ENCODE measurements at places on chromosomes 2 and 18. TPM values are rescaled to one million over a fixed set of nuclear protein-coding genes. Genes with fewer than 3 reads are reported as not detected.

DNA sequence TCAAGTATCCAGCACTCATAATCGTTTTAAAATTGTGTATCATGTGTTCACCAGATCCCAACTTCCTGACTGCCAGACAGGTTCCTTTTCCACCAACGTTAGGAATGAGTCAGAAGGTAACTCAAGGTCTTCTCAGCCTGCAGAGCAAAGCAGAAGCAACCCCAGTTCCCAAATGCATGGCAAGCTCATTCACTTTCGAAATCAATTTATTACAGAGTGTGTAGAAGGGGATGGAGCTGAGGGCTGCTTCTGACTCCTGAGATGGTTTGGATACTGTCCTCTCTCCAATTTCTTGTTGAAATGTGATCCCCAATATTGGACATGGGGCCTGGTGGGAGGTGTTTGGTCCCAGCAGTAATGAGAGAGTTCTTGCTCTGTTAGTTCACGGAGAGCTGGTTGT is 114.5 kb downstream of the PIEZO2 start:
- H3K27me3 ChIP-seq: no peaks in the 10 kb centered on the region
- no peaks in the 10 kb centered on the region for H3K4me1 ChIP-seq
- no peaks in the 10 kb centered on the region for H3K36me3 ChIP-seq
- no peak overlapping the region for H3K27ac ChIP-seq
- no peak for DNase-seq

DNA sequence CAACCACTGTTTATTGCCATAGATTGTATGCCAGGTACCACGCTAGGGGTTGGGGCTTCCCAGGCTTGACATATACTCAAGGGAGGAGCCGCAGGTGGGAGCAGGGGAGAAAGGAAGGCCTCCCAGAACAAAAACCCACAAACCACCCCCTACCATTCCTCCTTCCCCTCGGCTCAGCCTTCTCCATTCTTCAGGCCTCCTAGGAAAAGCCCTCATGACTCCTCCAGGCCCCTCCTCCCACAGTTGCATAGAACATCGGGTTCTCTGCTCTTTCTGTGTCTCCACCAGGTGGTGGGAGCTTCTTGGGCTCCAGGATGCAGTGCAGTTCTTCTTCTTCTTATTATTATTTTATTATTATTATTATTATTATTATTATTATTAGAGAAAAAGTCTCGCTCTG is 80.3 kb downstream of the ZFP36L2 start:
- peaks cover 40% of the 10 kb centered on the region for H3K4me1 ChIP-seq
- H3K27me3 ChIP-seq: no peaks in the 10 kb centered on the region
- DNase-seq: no peak
- no peak overlapping the region for H3K4me3 ChIP-seq

DNA sequence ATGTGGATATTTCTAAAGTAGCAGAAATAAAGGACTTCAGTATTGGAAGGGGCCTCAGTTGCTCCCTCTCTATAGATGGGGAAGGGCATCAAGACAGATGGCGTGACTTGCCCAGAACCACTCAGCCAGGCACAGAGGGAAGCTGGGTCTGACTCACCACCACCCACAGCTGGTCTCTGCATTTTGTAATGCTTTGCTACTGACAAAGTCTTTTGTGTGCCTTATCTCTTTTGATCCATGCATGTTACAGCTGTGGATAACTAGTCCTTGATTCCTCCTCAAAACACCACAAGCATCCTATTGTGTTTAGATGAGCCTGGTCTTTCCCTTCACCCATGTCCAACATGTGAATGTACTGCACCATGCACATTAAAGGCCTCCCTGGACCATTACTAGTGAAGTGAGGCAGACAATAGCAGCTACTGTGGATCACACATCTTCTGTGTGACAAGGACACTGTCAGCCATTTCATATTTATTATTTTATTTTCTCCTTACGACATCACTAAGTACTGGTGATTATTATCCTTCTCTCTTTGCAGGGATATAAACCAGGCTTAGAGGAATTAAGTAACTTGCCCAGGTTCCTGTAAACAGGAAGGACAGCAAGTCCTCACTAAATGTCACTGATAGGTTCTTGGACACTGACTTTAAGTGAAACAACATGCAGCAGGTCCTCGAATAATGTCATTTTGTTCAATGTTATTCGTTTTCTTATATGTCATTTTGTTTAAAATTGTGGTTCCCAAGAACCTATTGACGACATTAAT is 29.6 kb upstream of the IL37 start:
- H3K27ac ChIP-seq: peak overlapping the region; percentile 95
- H3K4me1 ChIP-seq: peaks cover 39% of the 10 kb centered on the region
- H3K27me3 ChIP-seq: no peaks in the 10 kb centered on the region
- peak overlapping the region; percentile 77 for H3K4me3 ChIP-seq
- no peaks in the 10 kb centered on the region for H3K36me3 ChIP-seq

DNA sequence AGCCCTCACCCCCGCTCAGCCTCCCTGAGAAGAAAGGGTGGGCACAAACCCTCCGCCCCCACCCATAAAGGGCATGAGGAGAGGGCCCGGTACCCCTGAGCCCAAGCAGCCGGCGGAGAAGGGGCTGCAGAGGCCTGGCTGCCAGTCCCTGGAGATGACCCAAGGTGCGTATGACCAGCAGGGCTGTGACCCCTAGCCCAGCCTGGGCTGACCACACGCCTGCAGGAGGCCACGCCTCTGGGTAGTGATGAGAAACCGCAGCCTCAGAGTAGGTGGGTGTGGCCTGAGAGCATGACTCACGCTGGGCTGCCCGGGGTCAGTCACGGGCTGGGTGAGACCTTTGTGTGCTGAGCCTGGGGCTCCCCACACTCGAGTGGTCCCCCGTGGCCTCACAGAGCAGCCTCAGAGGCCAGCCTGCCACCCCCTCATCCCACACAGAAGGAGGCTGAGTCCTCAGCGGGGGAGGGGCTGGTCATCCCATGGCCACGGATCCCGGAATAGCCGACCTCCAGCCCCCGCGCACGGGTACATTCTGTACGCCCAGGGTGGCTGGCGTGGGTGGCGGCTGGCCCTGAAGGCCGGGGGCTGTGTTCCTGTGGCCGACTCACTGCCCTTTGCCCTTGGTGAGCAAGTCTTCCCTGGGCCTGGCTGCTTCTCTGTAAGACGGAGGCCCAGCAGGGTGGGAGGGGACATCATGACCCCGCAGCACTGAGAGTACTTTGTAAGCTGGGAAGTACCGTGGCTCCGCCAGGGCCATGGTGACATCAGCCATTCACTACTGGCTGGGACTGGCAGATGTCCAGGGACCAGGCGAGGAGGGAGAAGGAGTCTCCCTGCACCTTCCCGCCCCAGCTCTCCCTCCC is 110.8 kb upstream of the OTOS start:
- no peaks in the 10 kb centered on the region for H3K36me3 ChIP-seq
- H3K4me3 ChIP-seq: no peak overlapping the region
- H3K27me3 ChIP-seq: peaks cover 4% of the 10 kb centered on the region
- no peak overlapping the region for H3K27ac ChIP-seq
- no peaks in the 10 kb centered on the region for H3K4me1 ChIP-seq
- DNase-seq: no peak

DNA sequence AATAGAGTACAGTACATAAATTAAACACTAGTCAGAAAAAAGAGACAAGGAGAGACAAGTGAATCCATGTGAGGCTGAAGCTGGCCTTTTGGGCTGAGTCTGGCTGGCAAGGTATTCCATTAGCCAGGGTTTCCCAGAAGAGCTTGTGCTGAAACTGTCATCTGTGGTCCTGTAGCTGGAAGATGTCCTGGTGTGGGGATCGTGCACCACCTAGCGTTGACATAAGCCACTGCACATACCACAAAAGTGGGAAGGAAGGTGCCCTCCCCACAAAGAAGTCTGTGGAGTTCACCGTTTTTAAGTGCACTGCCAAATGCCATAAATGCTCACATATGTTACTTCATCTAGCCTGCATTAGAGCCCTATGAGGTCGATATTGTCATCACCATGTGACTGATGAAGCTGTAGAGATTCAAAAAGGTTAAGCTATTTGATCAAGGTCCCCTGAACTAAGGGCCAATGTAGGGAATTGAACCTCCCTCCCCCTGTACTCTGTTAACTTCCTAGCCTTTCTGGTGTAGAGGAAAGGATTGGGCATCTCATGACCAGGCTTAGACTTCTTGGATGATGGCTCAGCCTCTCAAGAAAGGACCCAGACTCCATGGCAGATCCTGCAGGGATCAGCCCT is 31.9 kb upstream of the GALNT14 start:
- no peak overlapping the region for H3K27ac ChIP-seq
- H3K36me3 ChIP-seq: no peaks in the 10 kb centered on the region
- H3K4me1 ChIP-seq: no peaks in the 10 kb centered on the region
- no peak for DNase-seq

DNA sequence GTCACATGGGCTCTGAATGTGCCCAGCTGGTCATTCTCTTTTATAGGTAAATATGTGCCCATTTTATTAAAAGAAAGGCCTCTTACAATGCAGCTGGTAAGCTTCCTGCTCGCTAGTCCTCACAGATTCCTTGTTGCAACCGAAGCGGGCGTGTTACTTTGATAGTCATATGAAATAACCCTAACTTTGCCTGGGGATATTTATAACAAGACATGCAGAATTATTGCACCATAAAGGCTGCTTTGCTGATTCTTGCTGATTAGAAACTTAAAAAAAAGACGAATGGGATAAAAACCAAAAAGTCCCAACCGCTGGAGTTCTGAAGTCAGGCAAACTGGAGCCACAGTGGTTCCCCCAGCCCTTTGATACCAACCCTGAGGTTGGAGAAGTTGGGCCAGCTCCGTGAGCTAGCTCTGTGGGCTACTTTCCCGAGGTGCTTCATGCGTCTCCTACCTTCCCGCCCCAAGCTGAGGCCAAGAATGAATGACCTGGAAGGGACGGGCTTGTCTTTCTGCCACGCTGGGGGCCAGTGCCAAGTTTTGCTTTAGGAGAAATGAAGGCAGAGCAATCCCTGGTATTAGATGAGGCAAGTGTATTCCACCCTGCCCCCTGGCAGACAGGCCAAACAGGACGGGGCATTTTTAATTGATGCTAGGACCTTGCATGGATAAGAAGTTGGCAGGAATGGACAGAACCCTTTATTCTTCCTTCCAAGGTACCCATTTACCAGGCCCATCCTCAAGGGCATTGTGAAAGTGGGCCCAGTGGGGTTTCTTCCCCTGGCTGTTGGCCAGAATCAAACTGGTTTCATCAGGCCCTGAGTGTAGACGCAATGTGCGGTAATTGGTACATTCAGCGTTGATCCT is 140.4 kb downstream of the KCTD1 start:
- H3K36me3 ChIP-seq: no peaks in the 10 kb centered on the region
- DNase-seq: no peak
- no peak overlapping the region for H3K27ac ChIP-seq
- no peaks in the 10 kb centered on the region for H3K4me1 ChIP-seq

DNA sequence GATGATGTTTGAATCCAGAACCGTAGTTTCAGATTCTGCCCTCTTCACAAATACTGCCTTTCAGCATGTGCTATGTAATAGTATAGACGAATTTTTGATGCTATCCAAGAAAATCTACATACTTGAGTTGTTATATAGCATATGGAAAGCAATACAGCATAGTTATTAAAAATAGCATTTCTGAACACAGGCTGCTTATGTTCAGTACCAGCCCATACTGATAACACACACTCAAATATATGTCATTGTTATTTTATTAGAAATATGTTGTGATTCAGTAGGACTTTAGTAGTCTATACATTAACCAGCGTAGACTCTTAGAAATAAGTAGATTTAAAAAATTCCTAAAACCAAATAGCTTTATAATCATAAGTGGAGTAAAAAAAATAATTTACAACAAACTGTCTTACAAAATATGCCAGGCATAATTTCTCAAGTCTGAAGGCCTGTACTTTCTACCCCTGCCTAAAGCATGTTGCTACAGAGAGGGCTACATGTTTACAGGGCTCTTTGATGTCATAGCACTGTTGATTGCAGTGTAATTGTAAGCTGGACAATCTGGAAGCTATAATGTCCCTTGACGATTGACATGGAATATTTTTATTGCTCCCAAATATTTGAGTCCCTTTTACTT is 86.3 kb downstream of the ASXL3 start:
- H3K36me3 ChIP-seq: no peaks in the 10 kb centered on the region
- H3K27me3 ChIP-seq: no peaks in the 10 kb centered on the region
- no peak overlapping the region for H3K4me3 ChIP-seq
- no peak overlapping the region for H3K27ac ChIP-seq
- no peak for DNase-seq

DNA sequence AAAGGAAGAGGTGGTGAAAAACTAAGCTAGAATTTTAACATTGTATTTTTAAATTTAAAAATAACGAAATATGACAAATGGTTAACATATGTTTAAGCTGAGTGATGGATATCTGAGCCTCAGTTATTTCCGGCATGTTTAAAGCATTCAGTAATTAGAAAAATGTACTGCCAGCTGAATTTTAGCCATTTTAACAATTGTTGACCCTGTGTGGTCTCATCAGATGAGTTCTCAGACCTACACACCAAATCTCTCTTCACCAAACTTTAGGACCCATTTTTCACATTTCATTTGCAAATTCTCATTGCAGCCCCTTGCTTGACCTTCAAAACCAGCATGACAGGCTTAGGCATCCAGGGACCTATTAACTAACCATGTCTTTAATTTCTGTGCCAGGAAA is 91.5 kb upstream of the RGPD4 start:
- H3K27ac ChIP-seq: no peak overlapping the region
- no peaks in the 10 kb centered on the region for H3K36me3 ChIP-seq
- H3K27me3 ChIP-seq: no peaks in the 10 kb centered on the region
- DNase-seq: no peak
- H3K4me1 ChIP-seq: peaks cover 6% of the 10 kb centered on the region

GRCh38 chr2:234997389-234997788 is 45.6 kb downstream of the SH3BP4 start:
- no peaks in the 10 kb centered on the region for H3K4me1 ChIP-seq
- no peak overlapping the region for H3K4me3 ChIP-seq
- no peak for DNase-seq

DNA sequence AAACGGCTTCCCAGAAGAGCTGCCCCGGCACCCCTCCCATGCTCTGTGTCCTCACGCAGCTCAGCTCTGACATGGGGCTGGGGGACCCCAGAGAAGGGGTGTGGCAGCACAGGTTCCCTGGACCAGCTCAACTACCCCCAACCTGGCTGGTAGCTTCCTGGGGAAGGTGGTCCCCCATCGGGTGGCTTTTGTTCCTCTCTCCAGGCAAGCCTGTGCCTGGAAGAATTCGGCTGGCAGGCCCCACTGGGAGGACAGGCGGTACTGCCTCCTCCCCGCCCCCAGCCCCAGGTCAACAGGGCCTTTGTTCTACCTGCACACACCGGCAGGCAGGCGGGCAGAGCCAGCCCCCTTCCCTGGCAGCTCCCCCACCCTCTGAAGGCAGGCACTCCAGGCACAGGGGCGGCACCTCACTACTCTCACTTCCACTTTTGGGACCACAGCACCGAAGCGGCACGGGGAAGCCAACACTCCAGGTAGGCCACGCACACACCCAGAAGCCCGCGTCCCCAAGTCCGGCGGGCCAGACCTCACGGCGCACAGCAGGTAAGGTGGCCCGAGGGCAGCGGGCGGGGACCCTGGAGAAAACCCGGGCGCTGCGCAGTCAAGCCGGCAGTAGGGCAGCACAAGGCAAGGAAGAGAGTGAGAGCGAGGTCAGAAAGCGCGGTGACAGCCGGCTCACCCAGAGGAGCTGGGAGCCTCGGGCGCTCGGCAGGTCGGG is 1.3 kb downstream of the HS6ST1 start:
- H3K4me3 ChIP-seq: peak overlapping the region; percentile 85
- H3K36me3 ChIP-seq: no peaks in the 10 kb centered on the region
- H3K4me1 ChIP-seq: peaks cover 29% of the 10 kb centered on the region
- peaks cover 2% of the 10 kb centered on the region for H3K27me3 ChIP-seq

- no peak for DNase-seq
- no peak overlapping the region for H3K27ac ChIP-seq
- no peak overlapping the region for H3K4me3 ChIP-seq
- H3K36me3 ChIP-seq: no peaks in the 10 kb centered on the region
Measured at GRCh38 chr2:10385501-10385900, 62.6 kb downstream of the ODC1 start.

CD8B2 gene
- total RNA-seq: 0.10 TPM

IL1RN gene
- total RNA-seq: 3.3 TPM

KLHL30 gene
- not detected for total RNA-seq

GALR1 gene
- not detected for total RNA-seq

MAPRE2 gene
- total RNA-seq: 44.4 TPM
